ENCODE measurements at places on chromosomes 1 and 21. TPM values are rescaled to one million over a fixed set of nuclear protein-coding genes. Genes with fewer than 3 reads are reported as not detected.

LMNA gene
- 847 TPM for total RNA-seq

BRINP2 gene
- total RNA-seq, result not detected

GBP2 gene
- 66.5 TPM for total RNA-seq

GCSAML gene
- not detected for total RNA-seq

SPRR1B gene
- not detected for total RNA-seq

GUCA2A gene
- not detected for total RNA-seq

ARHGEF10L gene
- 0.98 TPM for total RNA-seq

PLD5 gene
- total RNA-seq, result not detected

OMA1 gene
- 8.8 TPM for total RNA-seq

RPE65 gene
- total RNA-seq, result not detected

CYYR1 gene
- 20.5 TPM for total RNA-seq

ST6GALNAC3 gene
- total RNA-seq, result 30.4 TPM

ADGRB2 gene
- 0.65 TPM for total RNA-seq

ANGPTL7 gene
- total RNA-seq, result not detected

Measured in vein endothelial cell (primary cell).